Left cardiac atrium (tissue), 4 donors: ENCODE measurements at places on chromosomes 7 and 10.
A peak's percentile ranks its signal among the peaks of the same experiment; 100 is the strongest.

DNA sequence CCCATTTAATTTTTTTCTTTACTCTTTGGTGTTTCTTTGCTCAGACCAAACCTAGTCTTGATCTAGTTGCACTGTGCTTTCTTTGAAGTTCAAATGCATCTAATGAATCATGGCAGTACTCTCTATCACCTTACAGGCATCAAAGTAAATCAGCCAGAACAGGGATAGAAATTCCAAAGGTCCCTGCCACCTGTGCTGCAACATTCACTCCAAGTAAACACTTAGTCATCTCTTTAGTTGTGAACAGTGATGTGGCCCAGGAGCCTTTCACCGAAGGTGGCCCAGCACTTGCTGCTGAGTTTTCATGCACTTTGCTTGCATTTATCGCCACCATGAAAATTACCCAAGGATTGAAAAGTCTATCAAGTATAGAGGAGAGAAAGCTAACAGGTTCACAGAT, 314.1 kb upstream of the ETV1 start:
- no peak for DNase-seq

DNA sequence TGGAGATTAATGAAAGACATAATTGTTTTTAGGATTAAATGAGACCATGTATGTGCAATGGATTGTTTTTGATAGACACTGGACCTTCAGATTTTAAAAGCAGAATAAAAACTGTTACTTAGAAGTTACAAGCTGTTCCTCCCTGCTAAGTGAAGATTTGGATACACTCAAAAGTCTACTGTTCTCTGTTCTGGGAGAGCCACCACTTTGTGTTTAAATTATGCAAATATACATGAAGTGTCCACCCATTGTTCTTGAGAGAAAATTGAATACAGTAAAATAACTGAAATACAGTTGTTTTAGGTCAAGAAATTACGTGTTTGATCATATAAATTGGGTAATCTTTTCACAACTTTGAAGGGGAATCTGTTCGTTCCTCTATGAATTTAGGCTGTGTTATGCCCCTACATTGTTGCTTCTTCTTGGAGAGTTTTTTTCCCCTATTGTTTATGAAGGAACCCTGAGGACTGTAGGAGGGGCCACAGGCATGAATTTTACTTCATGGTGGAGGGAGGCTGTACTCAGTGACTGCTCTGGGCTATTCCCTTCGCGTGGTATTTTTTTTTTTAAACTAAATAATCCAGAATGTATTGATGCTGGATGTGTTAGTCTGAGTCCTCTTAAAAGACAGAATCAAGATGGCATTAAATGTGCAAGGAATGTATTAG, 18.6 kb upstream of the VCL start:
- no peak for DNase-seq

DNA sequence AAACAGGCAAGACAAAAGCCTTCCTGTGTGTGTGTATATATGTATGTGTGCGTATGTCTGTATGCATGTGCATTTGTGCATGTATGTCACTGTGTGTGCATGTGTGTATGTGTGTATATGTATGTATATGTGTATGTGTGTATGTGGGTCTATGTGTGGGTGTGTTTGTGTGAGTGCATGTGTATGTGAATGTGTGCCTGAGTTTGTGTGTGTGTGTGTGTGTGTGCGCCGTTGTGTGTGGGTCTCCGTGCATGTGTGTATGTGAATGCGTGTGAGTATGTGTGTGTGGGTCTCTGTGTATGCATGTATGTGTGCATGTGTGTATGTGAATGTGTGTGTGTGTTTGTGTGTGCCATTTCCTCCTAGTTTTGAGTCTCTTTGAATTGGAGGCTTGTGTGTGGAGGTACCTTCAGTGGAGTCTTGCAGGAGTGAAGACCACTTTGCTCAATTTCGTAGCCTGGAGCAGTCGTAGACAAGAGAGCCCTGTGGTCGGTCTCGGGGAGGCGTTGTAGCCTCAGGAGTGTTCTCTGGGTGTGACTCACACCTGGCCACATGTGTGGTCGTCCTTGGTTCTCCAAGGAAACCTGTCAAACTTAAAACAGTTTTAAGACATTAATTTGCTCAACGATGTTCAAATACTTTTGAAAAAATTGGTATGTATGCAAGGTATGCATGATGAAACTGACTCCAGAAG, 28.1 kb downstream of the INPP5A start:
- no peak for DNase-seq

- no peak for DNase-seq
Measured at GRCh38 chr10:68446179-68446578, 25.6 kb downstream of the DNA2 start.

GRCh38 chr7:120799813-120800475, 58.0 kb downstream of the TSPAN12 start:
- DNase-seq, result no peak

DNA sequence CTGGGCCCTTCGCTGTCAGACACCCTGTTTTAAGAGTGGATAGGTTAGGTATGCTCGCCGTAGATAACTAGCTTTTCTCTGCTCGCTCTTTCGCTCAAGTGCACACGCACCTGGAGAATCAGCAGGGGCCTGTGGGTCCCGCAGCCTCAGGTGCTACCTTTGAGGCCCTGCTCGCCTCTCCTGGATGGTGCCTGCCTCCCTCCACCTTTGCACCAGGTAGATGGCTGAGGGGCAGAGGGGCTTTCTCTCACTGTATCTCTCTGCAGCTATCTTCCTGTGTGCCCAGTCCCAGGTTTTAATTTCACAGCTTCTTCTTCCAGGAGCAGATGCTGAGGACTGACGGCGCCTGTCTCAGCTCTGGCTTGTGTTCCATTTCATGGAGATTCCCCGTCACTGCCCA, 227.9 kb downstream of the TCF7L2 start:
- DNase-seq, result no peak

- DNase-seq, result peak; percentile 68
Measured at GRCh38 chr10:3720228-3721019, 64.6 kb downstream of the KLF6 start.

DNA sequence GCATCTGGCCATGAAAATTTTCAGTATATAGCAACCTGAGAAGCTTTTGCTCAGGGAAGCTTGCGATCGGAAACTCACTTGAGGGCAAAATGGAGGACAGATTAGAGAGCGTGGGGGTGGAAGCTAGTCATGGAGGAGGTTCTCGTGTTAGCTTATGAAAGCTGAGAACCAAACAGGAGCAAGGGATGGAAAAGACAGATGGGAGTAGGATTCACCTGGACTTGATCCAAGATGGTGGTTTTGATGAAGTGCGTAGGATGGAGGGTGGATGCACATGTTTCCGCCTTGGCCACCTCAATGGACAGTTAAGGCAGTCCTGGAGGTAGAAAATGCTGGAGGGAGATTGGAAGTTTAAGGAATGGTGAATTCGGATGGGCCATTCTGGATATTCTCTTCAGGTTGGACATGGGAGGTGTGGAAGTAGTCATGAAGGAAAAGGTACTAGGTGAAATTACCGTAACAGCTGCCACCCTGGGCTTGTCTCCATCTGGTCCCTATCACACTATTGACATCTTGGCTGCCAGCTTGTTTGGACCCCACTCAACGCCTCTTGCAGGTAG, 6.3 kb upstream of the C10orf95 start:
- no peak for DNase-seq

DNA sequence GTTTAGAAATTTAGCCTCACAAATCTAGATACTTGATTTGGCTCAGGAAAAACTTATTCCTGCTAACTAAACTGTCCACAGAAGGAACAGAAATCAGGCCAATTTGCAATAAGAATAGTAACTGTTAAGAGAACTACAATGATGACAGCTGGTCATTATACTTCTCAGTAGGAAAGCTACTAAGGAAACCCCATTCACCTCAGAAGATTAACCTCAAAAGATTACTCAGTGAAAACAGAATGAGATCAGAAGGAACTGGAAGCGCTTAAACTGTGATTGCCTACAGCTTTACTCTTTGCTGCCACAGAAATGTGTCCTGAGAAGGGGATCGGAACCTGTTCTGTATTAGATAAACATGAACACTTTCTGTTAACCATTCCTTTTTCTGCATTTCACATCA, 24.3 kb upstream of the DNAJB12 start:
- no peak for DNase-seq
